ENCODE measurements at places on chromosomes 12 and 14.

- DNase-seq: no peak
These were observed 183.4 kb downstream of the PTPN11 start for GRCh38 chr12:112602150-112602549.

DNA sequence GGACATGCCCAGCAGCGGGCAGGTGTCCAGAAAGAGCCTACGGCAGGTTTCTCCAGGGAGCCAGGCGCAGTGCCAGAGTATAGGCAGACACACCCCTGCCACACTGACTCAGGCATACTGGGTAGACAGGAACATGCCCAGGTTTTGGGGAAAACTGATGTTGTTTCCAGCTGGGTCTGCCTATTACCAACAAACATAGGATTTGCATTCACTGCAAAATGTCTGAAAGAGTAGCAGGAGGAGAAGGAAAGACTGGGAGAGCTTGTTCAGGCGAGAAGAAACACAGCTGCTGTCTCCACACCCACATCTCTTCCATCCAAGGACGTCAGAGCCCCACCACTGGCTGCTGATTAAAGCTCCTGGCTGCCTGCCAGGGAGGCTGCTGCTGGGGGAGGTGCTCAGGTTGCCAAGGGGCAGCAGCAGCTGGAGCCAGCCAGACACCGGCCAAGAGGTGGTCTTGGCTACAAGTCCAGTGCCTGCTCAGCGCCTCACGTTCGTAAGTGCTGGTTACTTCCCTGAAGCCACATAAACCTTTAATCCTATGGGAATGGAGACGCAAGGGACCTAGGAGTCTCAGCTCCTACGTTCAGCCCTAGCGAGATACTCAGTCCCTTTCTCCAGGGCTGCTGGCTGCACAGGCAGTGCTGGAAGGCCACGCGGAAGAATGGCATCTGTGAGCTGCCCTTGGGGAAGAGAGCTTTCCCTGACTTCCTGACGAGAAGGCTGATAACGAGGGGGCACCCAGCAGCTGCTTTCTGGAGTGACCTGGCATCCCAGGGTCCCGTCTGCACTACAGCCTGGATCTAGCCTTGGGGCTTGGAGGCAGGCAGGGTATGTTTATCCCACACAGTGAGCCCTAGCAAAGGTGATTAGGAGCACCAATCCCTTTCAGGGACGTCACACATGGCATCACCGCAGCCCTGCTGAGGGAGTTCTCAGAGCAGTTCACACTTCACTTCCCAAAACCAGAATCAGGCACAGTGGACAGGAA is 58.1 kb downstream of the PLEKHG3 start:
- DNase-seq: no peak

DNA sequence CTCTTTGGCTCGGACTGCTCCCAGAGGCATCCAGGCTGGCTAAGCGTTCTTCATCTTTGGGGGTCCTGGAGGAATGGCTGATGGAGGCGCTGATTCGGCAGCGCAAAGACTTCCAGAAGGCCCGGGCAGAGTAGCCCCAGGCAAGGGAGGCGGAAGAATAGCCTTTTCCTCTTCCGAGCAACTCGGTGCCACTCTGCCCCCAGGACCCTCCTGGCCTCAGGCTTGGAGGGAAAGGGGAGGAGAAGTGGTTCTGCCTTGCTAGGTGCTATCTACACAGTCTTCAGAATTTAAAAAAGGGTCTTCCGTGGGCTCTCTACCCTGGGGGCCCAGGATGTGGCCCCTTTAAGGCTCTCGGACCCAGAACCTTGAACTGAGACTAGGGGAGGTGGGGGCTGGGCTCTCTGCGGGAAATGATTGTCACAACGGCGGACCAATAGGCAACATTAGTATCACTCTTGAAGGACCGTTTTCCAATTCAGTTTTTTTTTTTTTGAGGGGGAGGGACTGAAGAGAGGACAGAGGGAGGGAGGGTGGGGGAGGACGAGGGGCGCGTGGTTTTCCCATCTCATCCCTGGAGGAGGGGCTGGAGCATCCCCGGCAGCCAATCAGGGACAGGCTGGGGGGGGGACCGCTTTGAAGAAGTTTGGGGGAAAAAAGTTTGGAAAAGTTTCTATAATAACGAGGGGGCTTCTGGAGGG is at the start of gene NFATC4:
NFATC4 (plus strand) TSS at position 671 of the 698 bp plus-strand sequence. CDS start 157 bp downstream, outside the sequence.
- DNase-seq: peak; percentile 57

- DNase-seq: no peak
These were observed 32.5 kb upstream of the DUSP6 start for GRCh38 chr12:89384807-89385206.

DNA sequence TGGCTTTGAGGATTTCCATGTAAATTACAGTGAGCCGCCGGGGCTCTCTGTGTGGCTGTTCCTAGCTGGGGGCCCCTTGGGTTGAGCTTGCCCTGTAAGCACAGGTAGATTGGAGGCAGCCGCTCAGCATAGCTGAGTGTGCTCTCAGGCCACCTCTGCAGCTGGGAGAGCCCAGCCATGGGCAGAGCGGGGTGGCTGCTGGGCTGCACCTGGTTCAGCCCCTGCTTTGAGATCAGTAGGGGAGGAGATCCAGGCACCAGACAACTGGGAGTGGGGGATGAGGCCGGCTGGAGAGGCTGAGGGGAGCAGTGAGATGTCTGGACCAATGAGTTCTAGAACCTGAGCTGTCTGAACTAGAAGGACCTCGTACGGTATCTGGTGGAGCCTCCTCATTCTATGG is 44.8 kb downstream of the CACNA1C start:
- DNase-seq: no peak

GRCh38 chr12:124384299-124384894 is 89.5 kb downstream of the RFLNA start:
- no peak for DNase-seq

DNA sequence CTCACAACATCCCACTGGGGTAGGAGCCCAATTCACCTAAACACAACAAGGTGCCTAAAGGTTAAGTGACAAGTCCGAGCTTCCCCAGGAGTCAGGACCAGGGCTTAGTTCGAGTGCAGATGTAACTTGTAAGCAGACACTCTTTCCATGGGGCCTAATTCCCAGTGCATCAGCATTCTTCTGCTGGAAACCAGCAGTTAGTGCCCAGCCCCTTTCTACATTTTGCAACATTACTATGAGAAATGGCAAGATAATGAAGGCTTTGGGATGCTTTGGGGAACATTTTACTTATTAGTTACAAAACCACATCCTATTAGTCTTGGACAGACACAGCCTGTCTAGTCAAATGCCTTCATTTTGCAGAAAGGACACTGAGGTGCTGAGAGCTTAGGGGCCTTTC is 179.8 kb downstream of the CALM1 start:
- no peak for DNase-seq

DNA sequence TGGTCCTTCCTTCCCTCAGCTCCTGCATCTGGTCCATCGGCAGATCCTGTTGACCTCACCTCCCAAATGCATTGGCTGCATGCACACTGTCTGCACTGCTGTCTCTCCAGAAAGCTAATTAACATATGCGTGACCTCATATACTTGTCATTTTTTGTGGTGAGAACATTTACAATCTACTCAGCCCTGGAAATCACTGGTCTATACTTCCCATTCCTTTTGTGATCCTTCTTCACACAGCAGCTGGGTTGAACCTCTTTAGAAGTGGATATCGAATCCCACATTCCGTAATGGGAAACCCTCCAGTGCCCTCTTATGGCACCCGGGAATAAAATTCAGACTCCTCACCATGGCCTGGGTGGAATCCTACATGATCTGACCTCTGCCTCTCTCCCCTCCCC is 45.0 kb downstream of the SMOC1 start:
- no peak for DNase-seq
